ENCODE measurements at places on chromosomes 1 and 21.

DNA sequence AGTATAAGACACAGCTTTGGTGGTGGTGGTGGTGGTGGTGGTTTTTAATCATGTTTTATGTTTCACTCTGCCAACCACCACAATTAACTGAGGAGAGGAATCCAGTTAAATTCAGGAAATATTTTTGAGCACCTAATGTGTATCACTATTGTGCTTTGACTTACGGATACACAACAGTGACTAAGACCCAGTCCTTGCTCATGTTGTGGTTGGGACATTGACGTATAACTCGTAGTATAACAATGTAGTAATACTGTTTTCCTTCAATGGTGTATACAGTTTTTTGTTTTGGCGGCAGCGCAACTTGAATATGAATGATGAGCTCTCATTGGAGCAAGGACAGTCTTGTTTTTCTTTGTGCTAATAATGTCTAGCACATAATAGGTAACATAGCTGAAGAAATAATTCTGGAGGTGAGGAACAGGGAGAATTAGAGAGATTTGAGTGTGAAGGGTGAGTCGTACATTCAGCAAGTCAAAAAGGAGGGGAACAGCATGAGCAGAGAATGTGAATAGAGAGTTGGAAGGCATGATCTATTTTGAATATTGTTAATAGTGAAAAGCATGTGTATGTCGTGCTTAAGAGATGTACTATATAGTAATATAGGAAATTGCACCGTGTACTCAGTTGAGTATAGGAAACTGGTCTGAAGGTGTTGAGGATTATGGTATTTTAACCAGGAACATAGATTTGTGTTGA is 5.5 kb downstream of the CACYBP start:
- no peak for DNase-seq

DNA sequence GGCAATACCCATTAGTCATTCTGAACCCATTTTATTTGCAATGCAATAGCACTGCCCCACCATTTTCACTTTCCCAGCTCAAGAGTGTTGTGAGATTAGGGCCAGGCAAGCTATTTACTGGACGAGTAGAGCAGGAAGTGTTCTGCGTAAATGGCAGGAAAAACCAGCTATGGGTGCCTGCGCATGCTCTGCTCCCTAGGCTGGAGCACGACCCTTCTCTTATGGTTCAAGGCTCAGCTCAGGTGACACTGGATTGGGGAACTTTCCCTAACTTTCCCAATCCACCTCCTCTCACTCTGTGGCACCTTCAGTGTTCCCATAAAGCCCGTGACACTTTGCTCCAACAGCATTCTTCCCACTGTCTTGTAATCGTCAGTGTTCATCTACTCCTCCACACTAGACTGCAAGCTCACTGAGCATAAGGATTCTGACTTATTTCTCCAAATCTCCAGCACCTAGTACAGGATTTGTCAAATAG is 3.6 kb upstream of the MAN1A2 start:
- no peak for DNase-seq

GRCh38 chr21:32411350-32412161 is 950 bp upstream of the EVA1C start:
- DNase-seq = peak; percentile 66

GRCh38 chr1:228371741-228372182 is 34.9 kb downstream of the TRIM11 start:
- no peak for DNase-seq

GRCh38 chr1:60103186-60103585 is 29.6 kb upstream of the C1orf87 start:
- no peak for DNase-seq

DNA sequence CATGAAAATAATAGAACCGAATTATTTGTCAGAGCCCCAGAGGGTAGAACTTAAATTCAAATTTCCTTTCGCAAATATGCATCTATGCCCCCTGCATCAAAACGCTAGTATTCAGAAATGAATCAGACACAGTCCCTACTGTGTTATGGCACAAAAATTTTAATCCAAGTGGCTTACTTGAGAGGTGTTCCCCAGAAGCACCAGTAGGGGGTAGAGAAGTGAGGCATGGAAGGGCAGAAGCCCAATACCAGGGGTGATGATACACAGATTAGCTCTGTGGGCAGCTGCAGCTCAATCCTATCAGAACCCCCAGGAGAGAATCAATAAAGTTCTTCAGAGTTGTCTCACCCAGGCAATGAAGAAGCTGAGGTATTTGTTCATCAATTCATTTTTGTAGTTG is 342.2 kb downstream of the OMA1 start:
- DNase-seq = no peak

GRCh38 chr1:46448109-46448911 is 41.3 kb upstream of the DMBX1 start:
- DNase-seq = no peak

DNA sequence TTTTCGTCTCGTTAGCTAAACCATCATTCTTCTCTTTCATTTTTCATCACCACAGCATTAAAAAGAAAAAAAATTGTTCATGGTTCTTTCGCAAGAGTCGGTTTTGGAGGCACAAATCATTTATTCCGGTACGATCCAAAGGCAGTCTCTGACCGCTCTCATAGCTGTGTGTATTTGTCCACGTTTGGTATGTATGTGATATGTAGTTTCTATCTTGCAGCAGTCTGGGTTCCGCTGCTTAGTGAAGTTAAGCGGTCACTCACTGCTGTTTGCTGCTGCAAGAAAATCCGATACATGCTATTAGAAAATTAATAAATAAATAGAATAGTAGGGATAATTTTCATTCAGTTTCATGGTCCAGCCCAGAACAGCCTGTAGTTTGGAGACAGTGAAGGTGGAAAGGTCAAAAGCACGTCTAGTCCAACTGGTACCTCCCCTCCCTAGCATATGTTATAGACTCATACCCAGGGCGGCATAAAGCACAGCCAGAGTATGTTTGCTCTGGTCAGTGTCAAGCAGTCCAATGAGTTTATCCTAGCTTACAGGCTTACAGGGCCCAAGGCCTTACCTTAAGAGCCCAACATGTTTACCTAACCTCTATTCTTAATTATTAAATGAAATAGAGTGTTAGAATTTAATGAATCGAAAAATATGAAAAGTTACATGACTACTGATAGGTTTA is 2.5 kb downstream of the FMN2 start:
- no peak for DNase-seq

- DNase-seq = no peak
Measured at GRCh38 chr1:167991546-167991945, 54.7 kb upstream of the MPC2 start.

- no peak for DNase-seq
Measured at GRCh38 chr1:151542710-151543129, 2.6 kb downstream of the TUFT1 start.

GRCh38 chr1:164054331-164054730 is 504.7 kb upstream of the PBX1 start:
- no peak for DNase-seq

GRCh38 chr1:15411593-15412137 is 2.0 kb downstream of the EFHD2 start:
- DNase-seq = peak; percentile 47

DNA sequence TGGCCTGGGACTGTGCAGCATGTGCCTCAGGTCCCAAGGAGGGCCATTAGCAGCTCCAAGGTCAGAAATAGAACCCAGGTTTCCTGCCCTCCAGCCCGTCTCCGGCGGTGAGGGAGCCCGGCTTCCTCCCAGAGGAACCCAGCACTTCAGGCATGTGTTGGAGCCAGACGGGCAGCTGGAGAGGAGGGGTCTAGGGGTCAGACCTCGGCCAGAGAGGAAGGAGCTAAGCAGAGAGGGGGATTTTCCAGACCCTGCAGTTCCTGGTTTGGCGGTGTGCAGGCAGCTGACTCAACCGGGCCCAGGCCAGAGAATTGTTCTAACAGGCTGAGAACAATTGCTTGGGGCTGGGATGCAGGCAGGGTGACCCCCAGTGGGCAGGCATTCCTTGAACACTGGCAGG is 37.1 kb downstream of the HSPG2 start:
- DNase-seq = no peak
